RPMI7951 (cell line): ENCODE measurements at places on chromosomes 7 and 10.
A peak's percentile ranks its signal among the peaks of the same experiment; 100 is the strongest.

- peak; percentile 53 for DNase-seq
Measured at GRCh38 chr7:108181073-108181985, 51.2 kb upstream of the LAMB4 start.

GRCh38 chr7:41568135-41568534, 134.8 kb downstream of the INHBA start:
- no peak for DNase-seq

- DNase-seq: peak; percentile 98
Measured at GRCh38 chr7:17234398-17235031, 63.9 kb upstream of the AHR start.

GRCh38 chr7:88116235-88116795, 103.5 kb downstream of the SRI start:
- DNase-seq: no peak

GRCh38 chr7:1368682-1369571, 90.3 kb downstream of the MICALL2 start:
- DNase-seq: no peak

- no peak for DNase-seq
Measured at GRCh38 chr10:28862219-28862618, 184.9 kb downstream of the BAMBI start.

- peak; percentile 46 for DNase-seq
Measured at GRCh38 chr10:15712883-15713282, 6.8 kb downstream of the ITGA8 start.

GRCh38 chr7:81248420-81248819, 329.6 kb upstream of the SEMA3C start:
- no peak for DNase-seq

DNA sequence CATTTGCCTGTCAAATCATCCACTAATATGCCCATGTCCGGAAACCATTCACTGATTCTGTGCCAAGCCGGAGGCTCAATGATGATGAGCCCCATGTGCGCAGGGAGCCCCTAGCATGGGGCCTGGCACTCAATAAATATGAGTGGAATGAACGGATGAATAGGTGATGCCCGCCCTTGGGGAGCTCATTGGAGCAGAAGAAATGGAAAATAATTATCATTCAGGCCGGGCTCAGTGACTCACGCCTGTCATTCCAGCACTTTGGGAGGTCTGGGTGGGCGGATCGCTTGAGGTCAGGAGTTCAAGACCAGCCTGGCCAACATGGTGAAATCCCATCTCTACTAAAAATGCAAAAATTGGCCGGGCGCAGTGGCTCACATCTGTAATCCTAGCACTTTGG, 11.0 kb downstream of the RHBDD2 start:
- DNase-seq: peak; percentile 70

DNA sequence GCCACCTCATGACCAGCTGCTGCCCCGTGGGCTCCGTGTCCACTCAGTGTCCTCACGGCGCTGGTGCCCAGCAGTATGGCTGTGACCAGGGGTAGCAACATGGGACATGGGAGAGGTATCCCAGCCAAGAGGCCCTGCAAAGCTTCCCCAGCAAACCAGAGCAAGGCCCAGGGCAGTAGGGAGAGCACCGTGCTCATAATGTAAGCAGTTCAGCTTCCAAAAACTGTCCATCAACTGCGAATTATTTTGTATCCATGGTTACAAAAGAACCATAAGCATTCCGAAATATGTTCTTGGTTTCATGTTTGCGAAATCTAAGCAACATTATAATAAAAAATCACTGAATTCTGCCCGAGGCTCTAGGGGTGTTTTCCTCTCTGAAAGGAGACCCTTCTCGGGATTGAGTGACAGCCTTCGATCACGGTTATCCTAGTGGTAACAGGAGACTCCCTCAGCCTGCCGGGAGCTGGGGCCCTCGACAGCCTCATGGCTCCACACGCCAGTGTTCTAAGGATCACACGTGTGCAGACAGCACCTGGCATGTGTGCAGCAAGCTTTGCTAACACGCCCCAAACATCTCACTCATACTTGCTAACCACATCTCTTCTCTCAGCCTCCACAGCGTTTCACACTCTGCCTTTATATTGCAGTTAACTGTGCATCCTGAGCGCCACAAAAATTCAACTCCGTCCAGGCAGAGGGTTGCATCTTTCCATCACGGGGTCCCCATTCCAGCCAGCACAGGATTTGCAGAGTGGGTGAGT, 117.6 kb downstream of the DIP2C start:
- DNase-seq: no peak

- DNase-seq: no peak
Measured at GRCh38 chr7:28258240-28258639, 77.6 kb upstream of the JAZF1 start.

- no peak for DNase-seq
Measured at GRCh38 chr7:91135703-91136430, 128.4 kb upstream of the FZD1 start.

DNA sequence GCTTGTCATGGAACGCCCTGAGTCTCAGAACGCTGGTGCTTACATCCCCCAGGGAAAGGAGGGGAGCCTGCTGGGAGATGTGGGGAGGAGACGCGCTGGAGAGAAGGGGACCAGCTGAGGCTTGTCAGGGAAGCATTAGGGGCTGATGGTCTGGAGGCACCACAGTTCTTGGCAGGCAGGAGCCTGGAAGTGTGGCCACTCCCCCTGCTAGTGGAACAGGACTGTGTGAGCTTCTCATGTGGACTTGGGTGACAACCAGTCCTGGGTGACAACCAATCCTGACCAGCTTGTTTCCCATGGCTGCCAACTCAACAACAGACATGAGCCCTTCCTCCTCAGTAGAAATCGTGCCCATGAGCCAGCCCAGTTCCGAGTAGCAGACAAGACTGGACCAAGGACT, 87.8 kb downstream of the SPDYE5 start:
- no peak for DNase-seq

GRCh38 chr7:36497775-36498174, 108.1 kb downstream of the ANLN start:
- no peak for DNase-seq

DNA sequence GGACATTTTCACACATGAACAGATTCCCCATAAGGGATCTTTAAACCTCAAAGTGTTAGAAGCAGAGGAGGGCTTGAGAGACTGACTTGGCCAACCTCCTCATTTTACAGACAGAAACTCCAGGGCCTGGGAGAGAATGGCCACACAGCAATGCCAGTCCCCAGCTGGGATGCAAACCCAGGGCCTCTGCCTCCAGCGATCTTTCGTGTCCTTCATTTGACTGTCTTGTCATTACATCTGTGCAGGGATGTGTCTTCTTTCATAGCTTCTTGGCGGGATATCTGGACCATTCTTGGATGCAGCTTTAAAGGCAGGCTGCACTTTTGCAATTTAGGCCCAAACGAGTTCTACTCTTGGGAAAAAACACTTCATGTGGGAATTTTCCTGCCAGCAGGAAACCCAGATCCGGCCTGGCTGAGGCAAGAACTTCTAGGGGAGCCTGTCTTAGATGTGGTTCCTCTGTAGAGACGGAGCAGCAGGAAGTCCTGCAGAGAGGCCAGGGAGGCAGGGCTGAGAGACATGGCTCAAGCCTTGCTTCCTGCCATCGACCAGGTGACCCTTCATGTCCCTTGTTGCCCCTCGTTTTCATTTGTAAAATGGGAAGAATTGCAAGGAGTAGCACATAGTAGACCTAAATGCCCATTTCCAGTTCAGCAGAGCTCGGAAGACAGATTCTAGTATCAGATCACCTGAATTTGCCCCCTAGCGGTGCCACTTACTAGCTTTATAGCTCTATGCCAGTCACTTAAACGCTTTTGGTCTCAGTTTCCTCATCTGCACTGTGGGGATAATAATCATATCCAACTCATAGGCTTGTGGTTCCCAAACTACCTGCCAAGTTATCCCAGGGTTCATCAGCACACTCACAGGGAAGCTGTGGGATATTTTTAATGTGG, 43.9 kb upstream of the SLC29A3 start:
- DNase-seq: no peak

- DNase-seq: no peak
Measured at GRCh38 chr7:51025668-51026067, 243.0 kb upstream of the GRB10 start.

DNA sequence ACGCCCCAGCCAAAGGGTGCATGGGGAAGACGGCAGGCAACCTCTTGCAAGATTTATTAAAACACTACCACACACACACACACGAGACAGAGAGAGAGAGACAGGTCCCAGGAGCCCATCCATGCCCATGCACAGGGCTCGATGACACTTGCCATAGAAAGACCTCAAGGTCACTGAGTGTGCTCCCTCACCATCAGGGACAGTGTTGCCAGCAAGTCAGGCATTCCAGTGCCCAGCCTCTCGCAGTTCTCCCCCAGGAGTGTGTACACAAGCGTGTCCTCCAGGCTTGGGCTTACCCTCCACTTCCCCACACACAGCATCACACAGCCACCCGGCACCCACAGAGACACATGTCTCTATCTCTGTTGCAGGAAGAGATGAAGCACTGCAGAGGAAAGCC, 46.8 kb upstream of the SLF2 start:
- no peak for DNase-seq

DNA sequence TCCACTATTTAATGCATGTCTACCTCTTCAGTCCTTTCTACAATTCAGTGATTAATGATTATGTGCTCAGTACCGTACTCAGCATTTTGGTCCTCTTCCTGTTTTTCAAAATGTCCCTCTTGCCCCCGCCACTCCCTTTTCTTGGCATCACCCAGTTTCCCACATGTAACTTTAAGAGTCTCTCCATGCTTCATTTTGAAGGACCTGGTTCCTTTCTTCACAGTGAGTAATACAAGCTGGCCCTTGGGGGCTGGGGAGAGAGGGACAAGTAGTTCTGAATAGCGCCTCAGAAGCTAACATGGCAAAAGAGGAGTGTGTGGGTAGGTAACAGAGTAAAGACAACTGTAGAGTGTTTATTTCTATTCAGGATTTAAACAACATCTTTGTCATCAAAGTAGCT, 34.6 kb upstream of the SLIT1 start:
- DNase-seq: no peak

DNA sequence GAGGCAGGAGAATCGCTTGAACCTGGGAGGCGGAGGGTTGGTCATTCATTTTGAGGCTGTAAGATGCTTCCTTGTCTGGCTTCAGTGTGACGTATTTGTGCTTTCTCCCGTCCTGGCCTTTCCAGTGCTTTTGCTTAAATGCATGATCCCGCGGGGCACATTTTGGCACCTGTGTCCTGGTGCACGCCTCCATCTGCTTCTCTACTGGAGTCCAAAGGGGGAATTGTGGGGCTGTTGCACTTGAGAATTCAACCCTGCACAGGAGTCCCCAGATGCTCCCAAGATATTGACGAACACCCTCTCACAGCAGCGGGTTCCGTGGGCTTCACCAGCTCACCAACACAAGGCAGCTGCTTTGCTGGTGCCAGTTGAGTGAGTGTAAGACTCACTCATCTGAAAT, 10.3 kb upstream of the LRRC27 start:
- DNase-seq: no peak

DNA sequence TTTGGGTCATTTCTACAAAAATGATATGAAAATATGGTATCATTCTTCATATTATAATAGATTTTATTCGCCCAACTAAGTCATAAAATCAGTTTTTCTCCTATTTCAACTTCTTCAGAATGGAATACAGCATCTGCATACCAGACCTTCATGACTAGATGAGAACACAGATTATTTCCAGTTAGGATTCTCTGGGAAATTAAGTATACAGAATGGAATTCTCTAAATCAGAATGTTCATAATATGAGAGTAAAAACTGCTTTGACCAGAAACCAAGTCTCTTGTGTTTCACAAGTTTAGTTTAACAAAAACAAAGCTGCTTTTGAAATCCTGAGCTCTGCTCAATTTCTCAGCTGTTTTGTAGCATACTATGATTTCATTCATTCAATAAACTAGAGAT, 160.3 kb upstream of the SEMA3A start:
- DNase-seq: no peak

DNA sequence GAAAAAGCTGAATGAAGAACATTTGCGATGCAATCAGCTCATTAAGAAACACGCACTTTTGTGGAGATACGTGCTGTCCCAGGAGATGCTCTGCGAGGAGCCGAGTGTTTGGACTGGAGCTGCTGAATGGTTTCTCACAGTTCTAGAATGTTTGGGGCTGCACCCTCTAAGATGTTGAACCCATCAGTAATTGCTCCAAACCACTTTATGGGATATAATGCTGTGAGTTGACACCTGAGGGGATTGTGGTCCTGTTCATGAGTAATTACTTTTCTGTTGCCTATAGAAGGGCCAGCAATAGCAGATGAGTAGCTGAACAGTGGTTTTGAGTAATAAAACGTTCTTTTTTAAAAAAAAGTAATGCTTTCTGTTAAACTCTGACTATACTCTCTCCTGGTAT, 63.1 kb downstream of the IKZF1 start:
- DNase-seq: no peak

- DNase-seq: peak; percentile 38
Measured at GRCh38 chr10:17064435-17064834, 65.2 kb downstream of the CUBN start.

DNA sequence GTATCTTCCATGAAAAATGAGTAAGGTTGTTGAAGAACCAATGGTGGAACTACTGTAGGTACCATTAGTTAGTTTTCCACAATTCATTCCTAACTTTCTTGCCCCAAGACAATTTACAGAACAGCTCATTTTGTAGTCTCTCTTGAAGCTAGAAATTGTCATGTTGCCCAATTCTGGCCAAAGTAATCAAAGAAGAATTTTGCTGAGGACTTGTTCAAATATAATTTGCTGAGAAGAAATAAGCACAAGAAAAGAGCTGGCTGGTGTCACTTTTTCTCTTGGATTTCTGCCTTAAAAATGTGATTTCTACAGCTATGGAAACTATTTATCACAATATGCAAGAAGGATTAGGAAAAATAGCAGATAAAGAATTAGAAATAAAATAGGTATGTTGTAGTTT, 199.2 kb upstream of the SEMA3A start:
- DNase-seq: no peak

GRCh38 chr10:13690281-13690825, 103.6 kb downstream of the PRPF18 start:
- no peak for DNase-seq

DNA sequence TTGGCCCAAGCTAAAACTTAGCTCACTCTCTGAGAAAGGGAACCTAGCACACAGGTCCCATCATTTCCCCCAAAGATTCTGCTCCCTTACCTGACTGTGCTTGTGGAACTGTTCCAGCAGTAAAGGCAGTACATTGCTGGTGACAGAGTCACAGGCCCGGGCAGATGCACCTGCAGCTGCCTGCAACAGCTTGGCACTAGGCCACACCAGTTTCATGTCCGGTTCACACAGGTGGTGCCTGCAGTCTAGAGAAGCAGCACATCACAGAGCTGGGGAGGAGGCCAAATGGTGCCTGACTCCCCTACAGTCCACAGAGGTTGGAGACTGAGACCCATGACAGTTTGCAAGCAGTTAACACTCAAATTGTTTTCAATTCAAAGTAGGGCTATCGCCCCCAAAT, 22.2 kb downstream of the ZDHHC16 start:
- DNase-seq: no peak
